ENCODE measurements at places on chromosomes 3 and 15.
A peak's percentile ranks its signal among the peaks of the same experiment; 100 is the strongest.

DNA sequence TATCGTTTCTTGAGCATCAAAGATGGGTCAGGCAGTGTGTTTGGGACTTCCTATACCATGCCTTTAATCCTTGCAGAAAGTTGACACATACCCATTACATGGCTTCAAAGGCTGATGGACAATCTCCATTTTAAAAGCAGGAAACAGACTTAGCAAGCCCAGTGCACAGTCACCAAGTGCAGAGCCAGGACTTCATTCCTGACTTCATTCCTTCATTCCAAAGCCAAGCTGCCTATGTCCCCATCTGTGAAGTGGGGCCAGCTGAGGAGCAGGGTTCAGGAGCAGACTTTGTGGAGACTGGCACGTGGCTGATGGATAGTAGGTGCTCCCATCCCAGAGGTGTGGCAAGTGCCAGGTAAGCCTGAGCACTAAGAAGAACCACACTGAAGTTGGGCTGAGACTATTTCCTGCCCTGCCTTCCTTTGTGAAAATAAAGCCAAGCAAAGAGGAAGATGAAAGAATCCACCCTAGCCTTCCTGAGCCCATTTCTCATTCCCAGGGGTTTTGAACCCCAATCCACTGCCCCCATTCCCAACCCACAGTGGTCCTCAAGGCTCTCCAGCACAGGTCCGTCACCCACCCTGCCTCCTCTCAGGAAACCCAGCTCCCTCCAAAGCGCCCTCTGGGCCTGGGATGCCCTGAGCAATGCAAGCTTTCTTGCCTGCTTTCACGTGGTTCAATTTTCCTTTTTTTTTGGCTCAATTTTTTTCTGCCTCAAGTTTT is 1.8 kb downstream of the CX3CR1 start:
- no peak for DNase-seq

DNA sequence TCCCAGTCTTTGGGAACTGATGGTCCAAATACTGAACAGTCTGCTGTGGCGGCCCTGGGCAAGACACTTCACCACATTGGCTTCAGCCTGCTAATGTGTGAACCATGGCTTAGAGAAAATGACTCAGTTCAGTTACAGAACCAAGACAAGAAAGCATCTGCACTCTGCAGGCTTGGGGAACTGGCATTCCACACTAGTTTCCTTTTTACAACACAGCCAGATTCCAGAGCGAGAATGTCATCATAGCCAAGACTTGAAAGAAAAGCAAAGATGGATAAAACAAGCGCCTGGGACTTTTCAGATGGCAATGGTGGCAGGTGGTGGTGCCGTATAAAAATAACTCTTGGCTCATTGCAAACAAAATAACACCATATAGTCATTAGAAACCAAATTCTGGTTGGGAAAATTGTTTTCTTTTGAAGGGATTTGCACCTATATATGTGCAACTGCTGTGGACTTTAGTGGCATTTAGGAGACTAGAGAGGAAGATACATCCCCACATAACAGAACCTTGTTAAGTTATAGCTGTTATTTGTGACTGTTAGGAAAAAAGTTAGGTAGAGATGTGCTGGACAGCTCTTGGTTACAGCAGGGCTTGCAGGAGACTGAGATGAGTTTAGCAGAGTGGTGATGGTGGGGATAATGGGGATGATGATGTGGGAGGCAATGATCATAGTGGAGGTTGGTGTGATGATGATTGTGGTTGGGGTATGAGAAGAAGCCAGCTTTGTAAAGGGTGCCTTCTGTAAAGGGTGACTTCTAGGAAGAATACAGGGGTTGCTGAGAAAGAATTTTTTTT is 273.6 kb downstream of the THRB start:
- no peak for DNase-seq

DNA sequence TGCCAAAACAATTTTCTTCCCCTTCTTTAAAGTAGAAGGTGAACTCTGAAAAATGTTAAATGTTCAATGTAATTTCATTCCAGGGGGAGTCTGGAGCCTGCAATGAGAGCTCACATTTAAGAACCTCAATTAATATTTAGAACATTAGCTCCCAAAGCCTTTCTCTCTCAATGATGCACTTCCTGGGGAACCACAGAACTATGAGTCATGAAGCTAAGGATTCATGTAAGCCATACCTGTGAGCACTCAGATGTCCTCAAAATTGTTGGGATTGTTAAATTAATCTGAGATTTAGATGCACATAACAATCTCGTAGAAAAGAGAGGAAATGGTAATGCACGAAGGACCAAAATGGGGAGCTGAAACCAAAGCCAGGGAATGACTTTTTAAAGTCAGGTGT is 244.2 kb upstream of the LRIG1 start:
- no peak for DNase-seq

- no peak for DNase-seq
Measured at GRCh38 chr3:133989936-133990702, 39.6 kb downstream of the SLCO2A1 start.

- DNase-seq = no peak
Measured at GRCh38 chr15:63000706-63001105, 41.8 kb upstream of the TPM1 start.

DNA sequence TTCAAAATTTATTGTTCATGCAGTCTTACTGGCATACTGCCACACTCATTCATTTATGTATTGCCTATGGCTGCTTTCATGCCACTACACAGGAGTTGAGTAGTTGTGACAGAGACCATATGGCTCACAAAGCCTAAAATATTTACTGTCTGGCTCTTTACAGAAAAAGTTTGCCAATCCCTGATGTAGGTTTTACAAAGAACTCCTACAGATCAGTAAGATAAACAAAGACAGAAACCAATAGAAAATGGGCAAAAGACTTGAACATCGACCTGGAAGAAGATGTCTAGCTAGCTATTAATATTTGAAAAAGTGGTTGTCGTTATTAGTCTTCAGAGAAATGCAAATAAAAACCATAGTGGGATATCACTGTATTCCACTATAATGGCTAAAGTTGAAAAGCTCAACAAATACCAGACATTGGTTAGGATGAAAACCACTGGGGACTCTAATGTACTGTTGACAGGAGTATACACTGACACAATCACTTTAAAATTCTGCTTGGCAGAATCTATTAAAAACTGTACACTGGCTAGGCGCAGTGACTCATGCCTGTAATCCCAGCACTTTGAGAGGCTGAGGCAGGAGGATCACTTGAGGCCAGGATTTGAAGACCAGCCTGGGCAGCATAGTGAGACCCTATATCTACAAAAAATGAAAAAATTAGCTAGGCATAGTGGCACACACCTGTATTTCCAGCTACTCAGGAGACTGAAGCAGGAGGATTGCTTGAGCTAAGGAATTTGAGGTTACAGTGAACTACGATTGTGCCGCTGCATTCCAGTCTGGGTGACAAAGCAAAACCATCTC is 87.7 kb downstream of the NEO1 start:
- no peak for DNase-seq

- DNase-seq = no peak
Measured at GRCh38 chr15:49987198-49987785, 131.7 kb downstream of the ATP8B4 start.

DNA sequence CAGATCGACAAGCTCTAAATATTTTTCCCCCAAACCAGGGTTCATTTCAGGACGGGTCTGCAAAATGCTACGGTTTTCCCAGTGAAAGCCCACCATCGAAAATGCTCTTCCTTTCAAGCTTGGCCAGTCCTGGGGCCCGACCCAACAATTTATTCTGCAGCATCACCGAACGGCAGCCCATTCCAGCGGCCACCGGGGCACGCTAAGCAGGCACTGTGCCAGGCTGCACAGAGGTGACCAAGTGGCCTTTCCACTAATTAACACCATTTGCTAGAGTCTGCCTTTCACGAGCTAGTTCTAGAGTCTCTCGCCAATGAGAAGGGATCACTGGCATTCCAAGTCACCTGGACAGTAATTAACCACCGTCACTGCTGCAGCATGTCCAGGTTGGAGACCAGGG is 14.4 kb downstream of the RGMA start:
- DNase-seq = no peak

DNA sequence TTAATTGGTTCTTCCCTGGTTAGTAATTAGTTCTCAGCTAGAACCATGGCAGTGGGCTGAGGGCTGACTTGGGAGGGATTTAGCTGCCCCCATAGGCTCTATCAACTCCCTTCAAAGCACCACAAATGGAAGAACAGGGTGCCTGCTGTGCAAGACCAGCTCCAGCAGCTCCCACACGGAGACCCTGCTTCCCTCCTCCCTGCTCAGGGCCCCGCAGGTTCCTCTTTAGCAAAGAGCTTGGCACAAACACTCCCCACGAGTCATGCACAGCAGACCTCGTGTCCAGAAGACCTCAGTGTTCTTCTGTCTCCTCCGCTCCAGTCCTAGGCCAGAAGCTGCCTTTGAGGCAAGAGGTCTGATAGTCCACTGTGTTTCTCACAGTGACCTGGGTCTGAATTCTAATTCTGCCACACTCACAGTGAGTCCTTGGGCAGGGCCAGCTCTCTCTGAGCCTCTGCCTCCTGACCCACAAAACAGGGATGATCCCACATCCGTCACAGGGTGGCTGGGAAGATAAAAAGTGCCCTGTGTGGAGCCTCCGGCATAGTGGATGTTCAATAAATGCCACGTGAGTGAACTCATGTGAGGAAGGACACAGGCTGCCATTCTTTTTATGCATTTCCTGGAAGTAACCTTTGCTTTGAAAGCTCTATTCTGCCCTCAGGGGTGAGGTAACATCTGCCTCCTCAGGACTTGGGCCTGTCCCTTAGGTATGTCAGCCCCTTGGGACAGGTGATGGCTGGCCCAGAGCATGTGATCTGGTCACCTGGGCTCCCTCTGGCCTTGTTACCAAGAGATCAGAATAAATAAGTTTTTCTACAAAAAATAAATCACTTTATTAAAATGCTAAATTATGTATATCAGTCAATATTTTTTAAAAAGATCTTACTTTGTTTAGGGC is 7.6 kb downstream of the RAB6B start:
- no peak for DNase-seq

DNA sequence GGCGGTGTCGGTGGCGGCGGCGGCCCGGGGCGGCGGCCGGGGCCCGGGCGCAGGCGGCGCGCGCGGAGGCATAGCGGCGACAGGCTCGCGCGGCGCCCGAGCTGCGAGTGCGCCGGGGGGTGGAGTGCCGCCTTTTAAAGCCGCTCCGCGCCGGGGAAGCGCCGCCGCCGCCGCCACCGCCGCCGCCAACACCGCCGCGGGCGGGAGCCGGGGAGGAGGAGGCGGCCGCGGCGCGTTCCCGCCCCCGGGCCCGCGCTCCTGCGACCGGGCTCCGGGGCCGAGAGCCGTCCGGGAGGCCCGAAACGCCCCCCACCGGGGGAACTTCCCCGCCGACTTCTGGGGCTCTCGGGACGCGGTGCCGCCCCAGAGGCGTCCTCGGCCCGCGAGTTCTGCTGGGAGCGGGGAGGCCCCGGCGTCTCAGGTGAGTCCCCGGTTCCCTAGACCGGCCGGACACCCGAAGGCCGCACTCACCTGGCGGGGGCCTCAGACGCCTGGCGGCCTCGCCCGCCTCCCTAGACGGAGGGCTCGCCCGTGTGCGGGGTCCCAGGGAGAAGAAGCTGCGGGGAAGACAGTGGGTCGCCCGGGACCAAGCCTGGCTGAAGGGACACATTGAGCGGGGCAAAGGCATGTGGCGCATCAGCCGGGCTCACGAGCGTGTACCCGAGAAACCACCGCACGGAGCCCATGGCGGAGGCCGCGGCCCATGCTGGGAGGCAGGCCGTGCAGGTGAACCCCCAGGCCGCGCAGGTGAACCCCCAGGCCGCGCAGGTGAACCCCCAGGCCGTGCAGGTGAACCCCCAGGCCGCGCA is at the start of gene PCSK6:
PCSK6 (minus strand) TSS at position 109 of the 809 bp plus-strand sequence; CDS start at position 72, 37 bp downstream.
- peak; percentile 17 for DNase-seq

Measured in activated T-cell treated with anti-CD3 and anti-CD28 coated beads, Interleukin-2, amount 50 U/mL, for 48 hours (primary cell).